HCT116 (cell line): ENCODE measurements at places on chromosomes 13 and 19. TPM values are rescaled to one million over a fixed set of nuclear protein-coding genes. Genes with fewer than 3 reads are reported as not detected.

LILRB4 gene
- not detected for total RNA-seq

GJA3 gene
- 8.0 TPM for total RNA-seq

- no peak for DNase-seq
These were observed 107.0 kb downstream of the PCDH9 start for GRCh38 chr13:67123165-67123564.

DNA sequence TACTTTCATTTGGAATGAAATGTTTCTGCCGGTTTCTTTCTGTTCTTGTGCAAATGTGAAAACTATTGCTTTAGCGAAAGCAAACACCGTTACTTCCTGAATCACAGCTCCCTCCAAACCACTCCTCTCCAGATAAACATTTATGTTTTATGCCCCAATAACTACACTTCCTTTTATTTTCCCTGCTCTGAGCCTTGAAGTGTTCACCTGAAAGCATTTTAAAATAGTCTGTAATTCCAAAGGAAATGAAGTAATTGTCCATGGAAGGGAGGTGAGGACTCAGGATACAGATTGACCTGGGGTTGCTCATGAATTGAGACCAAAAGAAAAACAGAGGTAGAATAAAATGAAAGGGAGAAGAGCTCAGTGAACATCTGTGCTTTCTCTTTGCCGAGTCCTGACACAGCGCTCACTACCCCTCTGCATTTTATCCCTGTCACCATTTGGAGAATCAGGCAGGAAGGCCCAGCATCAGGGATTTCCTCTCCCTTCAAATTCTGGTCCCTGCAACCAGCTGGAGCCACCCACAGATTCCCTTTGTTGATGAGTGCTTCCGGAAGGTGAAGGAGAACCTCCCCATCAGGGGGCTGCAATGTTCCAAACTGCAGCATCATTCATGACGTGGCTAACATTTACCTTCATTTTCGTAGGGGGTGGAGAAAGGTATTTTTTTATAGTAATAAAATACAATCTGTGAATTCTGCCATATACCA lies 171.9 kb downstream of the ITGBL1 start:
- no peak for DNase-seq

GRCh38 chr13:20121159-20121525 lies 39.7 kb downstream of the GJA3 start:
- DNase-seq: no peak

MIPEP gene
- 33.3 TPM for total RNA-seq
